ENCODE measurements at places on chromosomes 13 and 19. TPM values are rescaled to one million over a fixed set of nuclear protein-coding genes. Genes with fewer than 3 reads are reported as not detected.

Gene KLK6
- not detected for total RNA-seq

Gene C19orf85
- total RNA-seq = not detected

Gene PTPRH
- 4.1 TPM for total RNA-seq

Gene IRGC
- total RNA-seq = not detected

Gene PNMA8B
- total RNA-seq = 3.0 TPM

Gene IGFL1
- not detected for total RNA-seq

Gene TMEM238
- total RNA-seq = not detected

Gene THSD1
- total RNA-seq = 3.9 TPM

Gene HCN2
- 1.5 TPM for total RNA-seq

Gene SLITRK6
- under 0.01 TPM for total RNA-seq

Gene ZNF529
- 6.9 TPM for total RNA-seq

Gene KIR3DL1
- not detected for total RNA-seq
